NT2/D1 (cell line): ENCODE measurements at places on chromosomes 1 and 21.

GRCh38 chr1:205924460-205924790 lies 18.8 kb downstream of the SLC26A9 start:
- no peak for DNase-seq

- no peak for DNase-seq
Measured at GRCh38 chr1:57124768-57125446, 159.1 kb upstream of the C8B start.

GRCh38 chr1:88685259-88685620 lies 1.2 kb downstream of the PKN2 start:
- no peak for DNase-seq

DNA sequence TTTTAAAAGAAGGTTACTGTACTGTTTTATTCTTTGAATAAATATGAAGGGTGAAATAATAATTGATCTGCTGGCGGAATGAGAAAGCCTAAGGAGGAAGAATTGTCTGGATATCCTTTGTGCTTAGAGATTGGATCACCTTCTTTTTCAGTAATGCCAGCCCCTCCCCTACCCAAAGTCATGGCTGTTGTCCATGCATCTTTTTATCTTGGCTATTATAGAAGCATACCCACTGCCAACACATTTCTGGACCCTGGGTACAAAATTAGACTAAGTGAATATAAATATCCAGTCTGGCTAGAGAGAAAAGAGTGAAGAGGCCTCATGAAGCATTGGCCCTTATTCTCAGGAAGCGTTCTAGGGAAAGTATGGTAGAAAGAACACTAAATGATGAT lies 28.1 kb downstream of the AK4 start:
- DNase-seq: no peak

DNA sequence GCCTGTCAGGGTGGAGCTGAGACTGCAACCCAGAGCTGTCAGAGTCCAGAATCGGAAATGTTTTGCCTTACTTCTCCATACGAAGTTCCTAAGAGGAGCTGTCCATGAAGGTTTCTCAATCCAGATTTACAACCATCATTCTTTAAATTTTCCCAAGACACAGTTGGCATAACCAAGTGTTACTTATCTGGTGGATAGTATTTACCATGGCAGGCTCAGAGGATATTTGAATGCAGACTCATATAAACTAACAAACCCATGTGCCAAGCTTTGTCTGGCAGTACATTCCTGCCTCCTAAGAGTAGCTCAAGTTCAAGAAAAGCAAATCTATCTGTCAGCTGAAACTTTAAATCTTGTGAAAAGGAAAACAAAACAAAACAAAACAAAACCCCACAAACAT lies 267.9 kb downstream of the ZNF326 start:
- no peak for DNase-seq

- no peak for DNase-seq
Measured at GRCh38 chr1:216168546-216168945, 254.7 kb downstream of the USH2A start.

DNA sequence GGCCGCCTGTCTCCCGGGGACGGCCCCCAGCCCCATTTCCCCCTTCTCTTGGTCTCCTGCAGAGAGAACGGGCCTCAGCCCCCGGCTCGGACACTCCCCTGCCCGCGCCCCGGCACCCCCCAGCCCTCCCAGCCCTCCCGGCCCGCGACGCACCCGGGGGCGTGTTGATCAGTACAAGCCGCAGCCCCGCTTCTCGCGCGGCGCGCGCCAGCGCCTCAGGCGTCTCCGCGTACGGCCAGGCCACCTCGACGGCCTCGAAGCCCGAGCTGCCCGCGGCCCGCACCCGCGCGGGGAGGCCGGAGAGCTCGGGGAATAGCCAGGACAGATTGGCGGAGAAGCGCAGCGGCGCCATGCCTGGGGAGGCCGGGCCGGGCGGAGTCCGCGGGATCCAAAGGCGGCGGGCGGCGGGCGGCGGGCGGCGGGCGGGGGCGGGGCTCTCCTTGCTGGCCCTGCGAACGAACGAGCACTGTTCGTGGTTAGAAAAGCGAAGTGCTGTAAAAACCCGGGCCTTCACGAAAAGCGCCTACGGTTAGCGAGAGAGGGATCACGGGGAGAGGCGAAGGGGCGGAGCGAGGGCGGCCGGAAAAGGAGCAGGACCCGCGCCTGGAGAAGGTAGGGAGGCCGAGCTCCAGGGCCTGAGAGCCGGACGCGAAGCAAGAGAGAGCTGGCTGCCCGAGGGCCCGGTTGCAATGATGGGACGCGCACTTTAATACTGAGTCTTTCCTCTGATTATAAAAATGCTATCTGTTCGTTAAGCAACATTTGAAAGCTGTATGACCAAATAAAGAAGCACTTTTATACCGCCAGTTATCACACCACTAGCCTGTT lies at the start of gene HYI:
TSS of gene HYI (minus strand) at position 490 of the 828 bp plus-strand sequence. CDS start at position 352, 138 bp downstream.
- DNase-seq: peak; percentile 87
